ENCODE measurements at places on chromosomes 5 and 9.

- no peak for DNase-seq
These were observed 151.8 kb upstream of the COL5A1 start for GRCh38 chr9:134489621-134490408.

DNA sequence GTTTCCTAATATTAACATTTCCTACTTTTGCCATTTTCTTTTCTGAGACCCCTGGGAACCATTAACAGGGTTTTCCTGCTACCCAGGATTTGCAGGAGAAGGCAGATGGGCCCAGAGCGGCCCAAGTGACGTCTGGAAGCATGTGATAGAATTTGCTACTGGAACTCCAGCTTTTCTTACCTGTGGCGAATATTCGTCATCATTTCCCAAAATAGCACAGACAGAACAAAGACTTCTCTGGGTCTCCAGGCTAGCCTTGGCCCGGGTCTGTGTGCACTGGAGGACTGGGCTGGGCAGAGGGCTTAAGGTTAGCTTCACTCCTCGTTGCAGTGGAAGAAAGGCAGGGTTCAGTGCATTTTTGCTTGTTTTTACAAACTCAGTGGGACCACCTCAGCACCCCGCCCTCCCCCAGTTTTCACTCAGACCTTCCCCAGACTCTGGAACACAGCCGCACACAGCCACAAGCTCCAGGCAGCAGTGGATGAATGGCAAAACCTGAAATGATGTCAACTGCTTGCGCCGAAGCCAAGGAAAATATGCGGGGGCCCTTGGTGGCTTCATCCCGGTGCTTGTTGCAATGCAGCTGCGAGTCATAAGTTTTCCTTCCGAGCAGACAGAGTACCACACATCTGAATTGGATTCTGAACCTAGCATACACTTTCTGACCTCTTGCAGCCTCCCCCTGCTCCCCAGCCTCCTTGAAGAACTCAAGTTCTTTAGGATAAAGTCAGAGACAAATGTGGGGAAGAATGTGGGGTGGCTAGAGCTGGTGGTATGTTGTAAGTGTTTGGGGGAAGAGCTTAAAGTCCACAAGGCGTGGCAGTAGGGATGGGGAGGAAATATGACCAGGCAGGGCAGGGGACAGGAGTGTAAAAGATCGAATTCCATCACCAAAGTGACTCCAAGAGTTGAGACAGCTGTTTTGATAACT, 586.0 kb downstream of the CCDC171 start:
- no peak for DNase-seq

DNA sequence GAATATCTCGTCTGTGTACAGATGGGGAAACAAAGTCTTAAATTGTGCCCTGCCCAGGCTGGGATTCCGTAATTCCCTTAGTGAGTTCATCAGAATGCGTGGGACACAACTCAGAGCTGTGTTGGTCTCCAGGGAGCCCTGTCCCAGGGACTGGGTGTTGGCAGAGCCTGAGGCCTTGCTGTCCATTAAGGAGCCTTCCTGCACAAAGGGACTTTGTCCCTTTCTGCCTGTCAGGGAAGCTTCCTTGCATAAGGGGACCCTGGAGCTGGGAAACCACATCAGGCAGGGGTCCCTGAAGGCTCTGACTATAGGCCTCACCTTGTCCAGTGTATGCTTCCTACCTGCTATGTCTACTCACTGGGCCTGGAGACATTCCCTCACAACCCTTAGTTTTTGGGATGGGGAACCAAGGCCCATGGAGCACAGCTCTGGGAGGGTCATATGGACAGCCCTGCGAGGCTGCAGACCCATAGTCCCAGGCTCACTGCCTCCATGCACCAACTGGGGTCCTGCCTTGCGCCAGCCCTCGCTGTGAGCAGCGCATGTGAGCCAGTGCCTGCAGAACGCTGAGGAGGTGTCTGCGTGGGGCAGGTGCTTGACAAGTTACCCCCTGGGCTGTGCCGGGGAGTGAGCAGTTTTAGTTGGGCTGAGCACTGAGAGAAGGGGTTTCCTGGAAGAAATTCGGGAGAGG, 1.6 kb downstream of the CARD19 start:
- no peak for DNase-seq

- DNase-seq, result no peak
These were observed 597.1 kb downstream of the ACTL7B start for GRCh38 chr9:108258640-108259039.

DNA sequence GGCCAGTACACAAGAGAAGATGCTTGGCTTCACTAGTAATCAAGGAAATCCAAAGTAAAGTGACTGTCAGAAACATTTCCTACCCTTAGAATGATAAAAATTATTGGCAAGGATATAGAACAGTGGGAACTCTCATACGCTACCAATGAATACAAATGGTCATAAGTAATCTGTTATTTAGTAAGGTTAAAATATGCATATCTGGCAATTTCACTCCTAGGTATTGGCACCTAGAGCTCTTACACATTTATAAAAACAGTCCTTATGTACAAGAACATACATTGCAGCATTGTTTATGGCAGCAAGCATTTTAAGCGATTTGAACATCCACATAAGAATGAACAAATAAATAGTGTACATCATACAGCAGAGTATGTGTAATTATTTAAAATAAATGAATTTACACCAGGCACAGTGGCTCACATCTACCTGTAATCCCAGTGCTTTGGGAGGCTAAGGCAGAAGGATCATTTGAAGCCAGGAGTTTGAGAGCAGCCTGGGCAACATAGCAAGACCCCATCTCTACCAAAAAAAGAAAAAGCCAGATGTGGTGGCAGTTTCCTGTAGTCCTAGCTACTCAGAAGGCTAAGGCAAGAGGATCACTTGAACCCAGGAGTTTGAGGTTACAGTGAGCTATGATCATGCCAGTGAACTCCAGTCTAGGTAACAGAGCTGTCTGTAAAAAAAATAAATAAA, 93.3 kb downstream of the NIPBL start:
- no peak for DNase-seq

DNA sequence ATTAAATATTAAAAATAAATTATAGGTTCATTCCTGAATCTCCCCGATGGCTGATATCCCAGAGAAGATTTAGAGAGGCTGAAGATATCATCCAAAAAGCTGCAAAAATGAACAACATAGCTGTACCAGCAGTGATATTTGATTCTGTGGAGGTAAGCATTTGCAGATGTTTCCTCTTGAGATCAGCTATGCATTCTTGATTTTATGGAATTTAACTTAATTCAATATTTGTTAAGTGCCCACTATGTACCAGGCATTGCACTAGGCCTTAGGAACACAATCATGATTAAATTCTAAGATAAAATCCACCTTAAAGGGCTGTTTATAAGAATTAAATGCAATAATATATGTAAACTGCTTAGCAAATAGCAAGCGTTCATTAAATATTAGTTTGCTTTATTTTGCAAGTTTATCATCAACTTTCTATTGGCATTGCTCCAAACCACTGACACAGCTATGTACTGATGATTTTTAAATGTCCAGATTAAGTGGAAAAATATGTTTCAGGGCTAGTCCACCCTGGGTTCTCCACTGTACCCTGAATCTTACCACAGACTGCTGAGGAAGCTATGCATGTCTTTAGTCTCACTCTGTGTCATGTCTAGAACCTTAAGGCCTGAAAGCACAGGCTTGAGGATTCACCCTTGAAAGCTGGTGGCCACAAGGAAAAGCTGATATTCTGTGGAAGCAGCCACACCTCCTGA, 33.2 kb downstream of the SLC22A4 start:
- DNase-seq, result no peak

- peak; percentile 19 for DNase-seq
These were observed 63.4 kb downstream of the ANGPTL2 start for GRCh38 chr9:127059030-127059429.

GRCh38 chr5:148542812-148543211, 111.5 kb downstream of the HTR4 start:
- no peak for DNase-seq

DNA sequence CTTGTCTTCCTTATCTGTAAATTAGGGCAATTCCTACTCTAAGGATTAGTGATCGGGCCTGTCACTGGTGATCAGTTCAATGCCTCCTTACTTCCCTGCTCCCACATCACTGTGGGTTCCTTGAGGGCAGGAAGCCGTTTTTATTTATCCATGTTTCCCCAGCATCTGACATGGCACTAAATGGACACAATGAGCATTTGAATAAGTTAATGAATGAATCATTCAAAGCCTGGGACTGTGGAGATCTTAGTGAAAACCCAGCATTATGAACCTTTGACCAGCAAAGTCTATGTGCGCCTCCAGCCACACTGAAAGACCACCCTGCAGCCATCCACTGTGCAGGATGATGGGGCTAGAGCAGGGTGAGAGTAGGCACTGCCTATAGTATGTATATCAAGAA, 11.6 kb downstream of the COL15A1 start:
- no peak for DNase-seq

DNA sequence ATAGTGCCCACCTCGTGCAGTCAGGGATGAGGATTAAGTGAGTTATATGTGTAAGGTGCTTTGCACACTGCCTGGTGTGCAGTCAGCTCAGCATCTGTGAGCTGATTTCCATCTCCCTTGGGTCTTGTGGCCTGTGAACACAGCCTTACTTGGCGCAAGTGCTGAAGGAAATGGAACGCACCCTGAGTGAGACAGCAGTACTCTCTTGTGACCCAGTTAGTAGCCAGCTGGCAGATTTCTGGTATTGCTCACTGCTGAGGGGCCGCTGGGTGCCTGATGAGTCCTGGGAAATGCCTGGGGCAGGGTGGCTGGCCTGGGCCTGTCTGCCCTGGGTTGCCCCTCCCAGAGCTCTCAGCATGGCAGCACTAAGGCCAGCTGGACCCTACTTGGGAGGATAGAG, 90.9 kb upstream of the BOD1 start:
- DNase-seq, result no peak

- DNase-seq, result no peak
These were observed 421.6 kb downstream of the IRX1 start for GRCh38 chr5:4017076-4017803.

DNA sequence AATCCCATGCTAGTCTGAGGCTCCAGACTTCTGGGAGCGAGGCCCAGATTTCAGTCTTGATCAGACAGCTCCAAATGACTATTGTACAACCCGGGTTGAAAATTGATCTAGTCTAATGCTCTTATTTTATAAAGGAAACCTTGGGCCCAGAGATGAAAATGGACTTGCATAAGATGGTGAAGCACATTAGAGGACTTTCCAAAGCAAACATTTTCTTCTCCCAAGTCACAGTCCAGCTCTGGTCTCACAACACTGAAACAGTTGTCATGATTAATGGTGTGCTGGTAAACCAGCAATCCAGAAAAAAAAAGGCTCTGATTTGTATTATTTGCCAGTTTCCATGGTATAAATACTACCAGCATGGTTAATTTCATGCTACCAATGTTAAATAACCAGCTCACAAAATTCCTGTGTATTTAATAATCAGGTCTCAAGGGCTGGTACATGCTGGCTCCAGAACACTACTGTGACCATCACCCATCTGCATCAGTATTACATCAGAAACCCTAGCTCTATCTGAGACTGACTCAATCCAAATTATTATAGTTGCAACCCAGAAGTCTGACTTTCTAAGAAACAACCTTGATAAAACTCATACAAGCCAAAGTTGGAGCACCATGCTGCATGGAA, 32.5 kb upstream of the ABLIM3 start:
- no peak for DNase-seq

GRCh38 chr5:87539839-87540238, 127.1 kb upstream of the CCNH start:
- no peak for DNase-seq

DNA sequence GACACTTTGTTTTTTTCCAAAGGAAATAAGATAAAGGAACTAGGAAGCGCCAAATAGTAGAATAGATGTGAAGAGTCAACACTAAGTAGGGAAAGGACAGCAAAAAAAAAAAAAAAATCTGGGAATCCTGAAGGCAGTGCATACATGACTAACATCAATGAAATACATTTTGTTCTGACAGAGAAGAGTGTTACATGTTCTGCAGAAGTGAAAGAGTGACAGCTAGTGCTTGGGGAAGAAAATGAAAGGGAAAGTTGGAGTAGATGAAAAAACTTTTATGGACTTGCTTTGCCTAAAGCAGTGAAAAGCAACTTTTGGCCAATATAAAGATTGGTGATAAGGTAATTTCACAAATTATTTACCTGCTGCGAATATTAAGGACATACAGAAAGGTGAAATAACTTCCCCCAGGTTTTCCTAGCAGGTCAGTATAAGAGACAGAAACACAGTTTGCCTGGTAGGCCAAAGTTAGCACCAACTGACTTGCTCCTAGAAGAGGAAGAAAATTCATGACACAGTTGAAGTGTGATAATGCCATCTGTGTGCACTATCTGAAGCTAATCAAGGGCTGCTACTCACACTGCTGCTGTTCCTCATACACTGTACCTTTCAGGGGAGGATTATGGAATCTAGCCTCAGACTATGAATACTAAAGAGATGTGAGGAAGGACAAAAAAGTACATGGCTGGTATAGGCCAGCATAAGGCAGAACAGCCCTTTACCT, 38.6 kb downstream of the RANBP6 start:
- DNase-seq, result no peak

DNA sequence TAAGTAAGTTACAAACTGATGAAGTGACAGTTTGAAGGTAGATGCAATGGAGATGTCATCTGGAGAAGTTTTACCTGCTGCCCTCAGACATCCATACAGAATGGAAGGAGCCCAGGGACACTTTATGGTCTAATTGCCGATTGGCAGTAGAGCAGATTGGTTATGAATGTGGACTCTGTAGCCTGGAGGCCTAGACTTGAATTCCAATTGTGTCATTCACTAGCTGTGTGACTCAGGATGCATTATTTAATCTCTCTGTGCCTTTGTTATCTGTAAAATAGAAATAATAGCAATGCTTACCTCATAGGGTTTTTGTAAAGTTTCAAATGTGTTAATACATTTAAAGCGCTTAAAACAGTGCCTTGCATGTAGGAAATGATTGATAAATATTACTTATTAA, 5.2 kb upstream of the TCERG1 start:
- DNase-seq, result no peak

GRCh38 chr5:129204525-129204924, 110.0 kb downstream of the ISOC1 start:
- no peak for DNase-seq

DNA sequence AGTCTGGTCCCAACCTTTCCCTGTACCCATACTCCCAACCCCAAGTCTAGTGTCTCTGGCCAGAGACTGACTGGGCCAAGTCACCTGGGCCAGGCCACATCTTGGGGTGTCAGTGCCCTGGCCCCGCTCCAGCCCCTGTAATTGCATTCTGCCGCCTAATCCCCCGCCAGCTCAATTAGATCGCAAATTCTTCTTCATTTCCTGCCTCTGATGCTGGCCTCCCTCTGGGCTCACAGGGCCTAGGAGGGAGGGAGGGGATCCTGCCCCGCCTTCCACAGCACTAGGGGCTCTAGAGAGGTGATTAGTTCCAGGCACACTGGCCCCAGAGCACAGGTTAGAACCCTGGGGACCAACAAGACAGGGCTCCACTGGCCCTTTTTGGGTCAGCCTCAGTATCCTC, 5.5 kb downstream of the CXXC5 start:
- DNase-seq, result no peak

GRCh38 chr5:57503433-57503832, 20.8 kb upstream of the ACTBL2 start:
- DNase-seq, result no peak

All from T-helper 1 cell (primary cell).